ENCODE measurements at places on chromosomes 6 and 20.

DNA sequence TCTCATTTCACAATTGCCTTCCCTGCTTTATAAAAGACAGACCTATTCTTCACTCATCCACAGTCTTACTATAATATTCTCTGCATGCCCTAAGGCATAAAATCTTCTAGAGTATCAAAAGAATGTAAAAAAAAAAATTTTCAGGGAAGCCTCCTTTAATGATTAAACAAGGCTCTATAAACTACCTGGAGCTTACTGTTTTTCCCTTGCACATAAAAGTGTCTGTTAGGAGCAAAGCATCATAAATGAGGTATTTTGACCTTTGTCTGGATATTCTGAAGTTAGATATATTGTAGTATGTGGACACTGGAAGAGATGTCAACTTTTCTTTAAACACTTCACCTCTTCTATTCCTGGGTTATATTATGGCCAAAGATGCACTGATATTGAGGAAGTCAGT, 97.5 kb downstream of the ARHGAP18 start:
- DNase-seq: no peak

DNA sequence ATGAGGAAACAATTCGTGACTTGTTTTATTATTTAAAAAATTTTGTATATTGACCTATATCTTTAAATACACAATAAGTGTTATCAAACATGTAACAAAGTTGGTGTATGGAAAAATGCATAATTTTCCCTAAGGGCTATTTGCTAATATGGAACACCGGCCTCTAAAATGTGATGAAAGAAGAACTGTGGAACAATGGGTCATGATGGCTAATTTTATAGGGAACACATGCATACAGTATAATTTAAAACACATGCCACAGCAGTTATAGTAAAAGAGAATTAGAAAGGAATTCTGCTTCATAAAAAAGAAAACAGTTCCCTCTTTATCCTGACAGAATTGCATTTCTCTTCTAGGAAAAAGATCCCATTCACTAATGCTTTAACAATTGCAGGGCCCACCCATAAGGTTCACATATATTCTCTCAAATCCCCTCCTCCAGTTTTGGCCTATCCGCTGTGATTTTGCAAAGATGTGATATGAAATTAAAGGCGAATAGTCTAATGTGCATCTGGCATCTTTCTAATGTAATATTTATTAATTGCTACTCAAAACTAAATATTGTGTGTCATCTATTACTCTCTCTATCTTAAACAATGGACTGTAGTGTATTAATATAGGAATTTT, 628.1 kb upstream of the CITED2 start:
- no peak for DNase-seq

DNA sequence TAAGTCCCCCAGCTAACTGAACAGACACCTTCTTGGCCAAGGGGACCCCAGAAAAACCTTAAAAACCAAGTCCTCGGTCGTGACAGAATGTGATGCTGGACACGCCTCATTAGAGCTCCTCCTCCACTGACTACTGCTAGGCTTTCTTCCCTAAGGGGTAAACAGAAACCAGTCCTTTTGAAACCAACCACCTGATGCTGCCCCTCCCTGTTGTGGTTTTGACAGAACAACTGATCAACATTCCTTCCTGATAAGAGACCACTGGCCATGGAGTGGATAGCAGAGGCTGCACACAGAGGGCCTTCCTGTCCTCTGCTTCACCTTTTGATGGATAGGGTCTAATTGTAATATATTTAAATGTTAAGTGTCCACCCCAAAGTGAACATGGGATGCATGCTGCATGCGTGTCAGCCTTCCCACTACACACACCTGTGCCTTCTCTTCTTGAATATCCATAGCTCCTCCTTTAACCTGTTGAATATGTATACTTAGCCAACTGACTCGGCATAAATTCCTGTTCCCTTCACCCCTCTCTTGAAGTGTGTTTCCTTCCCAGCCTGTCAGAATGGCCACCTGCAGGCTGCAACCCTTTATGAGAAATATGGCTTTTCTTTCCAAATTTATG, 27.9 kb upstream of the SLC2A12 start:
- DNase-seq: peak; percentile 65

- no peak for DNase-seq
Observed at GRCh38 chr20:19725814-19726525, 32.1 kb upstream of the RIN2 start.

GRCh38 chr20:44745598-44746366, at the start of gene KCNK15:
KCNK15 (plus strand) TSS chr20:44745865; CDS start chr20:44745911, 46 bp downstream.
- no peak for DNase-seq

DNA sequence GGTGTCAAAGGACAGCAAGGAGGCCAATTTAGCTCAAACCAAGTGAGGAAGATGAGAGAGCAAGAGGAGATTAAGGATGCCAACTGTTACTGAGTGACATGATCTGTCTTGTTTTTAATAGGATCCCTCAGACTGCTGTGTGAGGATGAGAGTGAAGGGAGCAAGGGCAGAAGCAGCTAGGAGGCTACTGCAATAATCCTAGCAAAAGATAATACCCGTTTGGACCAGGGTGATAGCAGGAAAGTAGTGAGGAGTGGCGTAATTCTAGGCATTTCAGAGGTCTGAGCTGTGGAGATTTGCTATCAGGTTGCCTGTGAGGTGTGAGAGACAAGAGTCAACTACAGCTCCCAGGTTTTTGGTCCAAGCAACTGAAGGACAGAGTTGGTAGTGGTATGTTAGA, 14.7 kb downstream of the UBE2V1 start:
- DNase-seq: no peak

DNA sequence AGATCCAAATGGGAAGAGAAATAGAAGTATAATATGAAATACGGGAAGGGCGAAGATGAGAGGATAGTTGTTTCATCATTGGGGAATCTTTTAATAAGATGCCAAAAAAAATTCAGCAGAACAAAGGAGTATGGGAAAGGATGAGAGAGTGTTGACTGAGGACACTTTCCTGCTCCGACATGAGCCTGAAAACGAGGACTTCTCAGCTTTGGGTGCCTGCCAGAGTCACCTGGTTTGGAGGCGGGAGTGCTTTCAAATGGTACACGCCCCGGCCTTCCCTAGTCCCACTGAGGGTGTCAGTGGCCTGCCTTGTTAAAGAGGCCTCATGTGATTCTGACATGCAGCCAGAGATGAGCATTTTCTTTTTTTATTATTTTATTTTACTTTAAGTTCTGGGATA, 250.9 kb downstream of the ANKRD60 start:
- DNase-seq: no peak

GRCh38 chr6:45473121-45473993, 95.6 kb upstream of the SUPT3H start:
- no peak for DNase-seq

DNA sequence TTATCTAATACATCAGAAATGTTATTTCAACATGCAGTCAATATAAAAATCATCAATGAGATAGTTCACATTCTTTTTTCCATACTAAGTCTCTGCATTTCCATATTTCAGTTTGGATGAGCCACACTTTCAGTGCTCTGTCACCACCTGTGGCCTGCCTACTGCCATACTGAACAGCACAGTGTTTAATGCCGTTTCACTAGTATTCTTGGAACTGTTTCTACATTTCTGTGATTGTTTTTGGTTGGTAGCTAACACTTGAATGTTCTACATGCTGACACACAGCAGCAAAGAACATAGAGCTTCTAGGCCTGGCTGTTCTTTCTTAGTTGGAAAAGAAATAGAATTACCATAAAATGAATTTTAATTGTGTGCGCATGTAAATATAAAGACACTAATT, 61.4 kb upstream of the KIF25 start:
- no peak for DNase-seq

DNA sequence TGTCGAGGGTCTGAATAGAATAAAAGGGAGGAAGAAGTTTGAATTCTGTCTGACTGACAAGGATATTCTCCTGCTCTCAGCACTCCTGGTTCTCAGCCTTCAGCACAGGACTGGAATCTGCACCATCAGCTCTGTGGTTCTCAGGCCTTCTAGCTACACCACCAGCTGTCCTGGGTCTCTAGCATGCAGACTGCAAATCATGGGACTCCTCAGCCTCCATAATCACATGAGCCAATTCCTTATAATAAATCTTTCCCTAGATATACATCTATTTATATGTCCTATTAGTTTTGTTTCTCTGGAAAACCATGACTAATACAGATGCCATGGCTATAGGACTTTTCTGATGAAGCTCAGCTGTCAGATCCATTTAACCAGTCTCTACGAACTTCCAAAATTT, 132.8 kb upstream of the ECI2 start:
- DNase-seq: no peak

- peak; percentile 63 for DNase-seq
Observed at GRCh38 chr20:2172305-2173175, 70.9 kb downstream of the STK35 start.

- no peak for DNase-seq
Observed at GRCh38 chr20:10216146-10216791, 2.4 kb upstream of the SNAP25 start.

DNA sequence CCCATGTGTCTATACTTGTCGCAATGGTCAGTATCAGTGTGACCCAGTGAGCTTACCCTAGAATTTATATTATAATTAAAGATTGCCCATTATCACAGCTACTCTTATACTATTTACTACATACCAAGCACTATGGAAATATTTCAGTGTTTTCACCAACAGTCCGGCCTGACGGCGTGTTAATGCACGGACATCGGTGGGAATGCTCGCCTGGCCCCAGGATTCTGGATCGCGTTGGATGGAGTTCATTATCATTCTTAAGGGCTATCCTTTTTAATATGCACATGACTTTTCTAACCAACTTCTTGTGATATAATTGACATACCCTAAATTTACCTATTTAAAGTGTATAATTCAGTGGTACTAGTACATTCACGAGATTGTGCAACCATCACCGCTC, 51.8 kb upstream of the AFDN start:
- no peak for DNase-seq

DNA sequence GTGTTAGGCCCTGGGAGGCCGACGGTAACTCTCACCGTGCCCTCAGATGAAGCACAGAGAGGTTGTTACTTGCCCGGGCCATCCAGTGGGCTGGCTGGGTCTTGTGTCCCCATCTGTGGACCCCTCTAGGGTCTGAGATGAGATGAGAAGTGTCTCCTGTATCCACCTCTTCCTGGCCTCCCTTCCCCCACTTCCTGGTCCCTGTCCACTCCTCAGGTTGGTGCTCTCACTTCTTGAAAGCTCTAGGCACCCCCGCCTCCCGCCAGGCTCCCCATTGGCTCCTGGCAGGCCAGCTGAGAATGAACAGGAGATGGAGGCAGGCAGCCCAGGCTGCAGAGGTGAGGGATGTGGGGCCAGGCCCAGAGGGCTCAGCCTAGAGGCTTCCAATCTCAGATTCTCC, 1.5 kb downstream of the MMP24OS start:
- no peak for DNase-seq

- DNase-seq: no peak
Observed at GRCh38 chr20:49677777-49678758, 35.6 kb downstream of the B4GALT5 start.

DNA sequence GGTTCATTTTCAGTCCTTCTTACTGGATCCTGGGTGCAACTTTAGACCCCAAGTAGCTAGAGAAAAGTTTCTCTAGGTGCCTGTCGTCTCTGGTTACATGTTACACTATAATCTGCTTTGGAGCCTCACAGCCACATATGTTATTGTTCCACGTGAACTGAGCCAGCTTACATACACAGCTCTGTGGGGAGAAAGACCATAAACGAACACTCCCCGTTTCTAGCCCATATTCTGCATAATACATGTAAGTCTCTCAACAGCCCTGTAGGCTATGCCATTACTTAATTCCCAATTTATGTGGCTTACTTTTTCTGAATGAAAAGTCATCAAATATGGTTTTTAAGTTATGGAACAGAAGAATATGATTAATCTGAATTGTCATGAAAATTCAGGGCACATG, 233.8 kb downstream of the BCKDHB start:
- DNase-seq: no peak

GRCh38 chr6:169092375-169092774, 161.3 kb downstream of the THBS2 start:
- no peak for DNase-seq

GRCh38 chr6:43113431-43114260, 37.5 kb downstream of the PTK7 start:
- no peak for DNase-seq

- no peak for DNase-seq
Observed at GRCh38 chr6:39508515-39508914, 186.0 kb upstream of the KCNK16 start.

DNA sequence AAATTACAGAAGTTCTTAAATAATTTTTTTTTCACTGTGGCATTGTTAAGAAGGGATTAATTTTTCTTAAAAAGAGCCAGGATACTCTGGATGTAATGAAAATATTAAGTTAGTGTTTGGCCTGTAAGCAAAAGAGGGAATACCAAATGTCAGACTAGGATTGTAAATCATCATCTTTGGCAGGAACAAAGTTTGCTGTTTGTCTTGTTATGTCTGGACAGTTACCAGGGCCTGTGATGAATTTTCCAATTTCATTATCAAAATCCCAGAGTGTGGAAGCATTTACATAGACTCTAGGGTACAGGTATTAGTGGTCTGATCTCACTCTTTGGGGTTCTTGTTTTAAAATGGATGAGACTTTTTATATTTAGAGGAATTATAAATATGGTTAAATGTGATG, 26.1 kb downstream of the CEP57L1 start:
- no peak for DNase-seq

GRCh38 chr20:37096415-37097041, 731 bp upstream of the RBL1 start:
- peak; percentile 9 for DNase-seq

DNA sequence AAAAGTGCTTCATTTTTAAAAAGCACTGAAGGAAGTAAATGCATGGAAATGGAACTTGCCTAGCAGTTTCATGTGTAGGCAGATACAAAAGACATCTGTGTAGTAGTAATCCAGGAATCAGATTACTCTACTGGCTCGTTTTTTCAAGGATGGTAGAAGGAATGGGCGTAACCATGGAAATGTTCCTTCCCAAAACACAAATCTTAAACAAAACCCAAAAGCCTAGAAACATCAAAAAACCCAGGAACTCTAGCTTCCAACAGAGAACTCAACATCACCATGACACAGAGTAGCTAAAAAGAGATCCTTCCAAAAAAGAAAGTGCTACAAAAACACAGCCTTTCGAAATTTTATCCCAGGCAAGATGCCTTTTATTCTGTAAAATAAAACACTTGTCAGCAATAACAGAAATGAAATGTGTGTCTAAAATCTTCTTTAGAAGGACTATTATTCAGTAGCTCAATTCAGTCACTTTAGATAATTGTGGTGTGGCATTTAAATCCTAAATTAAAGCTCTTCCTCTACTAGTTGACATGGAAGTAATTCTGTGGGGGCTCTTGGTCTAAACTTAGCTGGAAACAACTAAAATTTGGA, 81.7 kb downstream of the FAM217A start:
- DNase-seq: no peak

DNA sequence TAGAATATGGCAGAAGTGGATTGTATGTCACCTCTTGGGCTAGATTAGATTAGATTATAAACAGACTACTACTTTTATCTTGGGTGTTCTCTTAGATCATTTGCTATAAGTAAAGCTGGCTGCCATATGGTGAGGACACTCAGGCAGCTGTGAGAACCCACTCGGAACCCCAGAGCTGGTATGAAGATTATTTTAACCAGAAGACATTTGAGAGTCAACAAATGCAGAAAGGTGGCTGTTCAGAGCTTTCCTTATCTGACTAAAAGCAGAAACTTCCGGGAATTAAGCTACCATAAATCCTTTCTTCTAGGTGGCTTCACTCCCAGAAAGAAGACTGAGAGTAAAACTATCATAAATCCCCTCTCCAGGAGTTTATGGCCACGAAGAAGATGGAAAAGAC, 91.9 kb downstream of the RNGTT start:
- DNase-seq: no peak
